ENCODE measurements at places on chromosomes 7 and 10. TPM values are rescaled to one million over a fixed set of nuclear protein-coding genes. Genes with fewer than 3 reads are reported as not detected.

- H3K4me1 ChIP-seq: no peaks in the 10 kb centered on the region
- no peaks in the 10 kb centered on the region for H3K36me3 ChIP-seq
- no peak for DNase-seq
- no peak overlapping the region for H3K4me3 ChIP-seq
- no peak overlapping the region for H3K27ac ChIP-seq
Measured at GRCh38 chr7:86437951-86438450, 205.7 kb upstream of the GRM3 start.

- no peaks in the 10 kb centered on the region for H3K4me1 ChIP-seq
- no peak overlapping the region for H3K4me3 ChIP-seq
- no peaks in the 10 kb centered on the region for H3K27me3 ChIP-seq
Measured at GRCh38 chr7:158264881-158265742, 322.5 kb downstream of the PTPRN2 start.

The MUC12 gene
- total RNA-seq: not detected

- no peak overlapping the region for H3K4me3 ChIP-seq
- H3K36me3 ChIP-seq: no peaks in the 10 kb centered on the region
- DNase-seq: peak; percentile 83
- no peaks in the 10 kb centered on the region for H3K27me3 ChIP-seq
Measured at GRCh38 chr10:96765406-96766240, 45.3 kb upstream of the PIK3AP1 start.

DNA sequence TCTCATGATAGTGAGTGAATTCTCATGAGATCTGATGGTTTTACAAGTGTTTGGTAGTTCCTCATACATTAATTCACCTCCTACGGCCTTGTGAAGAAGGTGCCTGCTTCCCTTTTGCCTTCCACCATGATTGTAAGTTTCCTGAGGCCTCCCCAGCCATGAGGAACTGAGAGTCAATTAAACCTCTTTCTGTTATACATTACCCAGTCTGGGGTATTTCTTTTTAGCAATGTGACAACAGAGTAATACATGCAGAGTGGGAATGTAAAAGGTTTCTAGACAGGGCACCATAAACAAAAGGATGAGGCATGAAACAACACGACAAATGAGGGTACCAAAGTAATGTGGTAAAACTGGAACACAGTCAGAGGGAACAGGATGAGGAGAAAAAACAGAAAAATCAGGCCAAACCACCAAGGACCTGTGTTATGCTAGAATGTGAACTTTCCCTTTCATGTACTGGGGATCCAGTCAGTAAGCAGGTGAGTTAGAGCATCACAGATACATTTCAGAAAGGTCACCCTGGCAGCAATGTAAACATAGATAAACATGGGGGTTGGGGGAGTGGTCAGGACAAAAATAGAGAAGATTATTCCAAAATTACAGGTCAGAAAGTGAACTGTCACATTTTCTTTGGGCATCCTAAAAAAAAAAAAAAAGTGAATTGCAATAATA lies 31.9 kb downstream of the ANKRD26 start:
- H3K27ac ChIP-seq: no peak overlapping the region
- H3K36me3 ChIP-seq: peaks cover 3% of the 10 kb centered on the region
- H3K4me1 ChIP-seq: no peaks in the 10 kb centered on the region
- DNase-seq: no peak

The KLF14 gene
- 0.27 TPM for total RNA-seq

All from B cell (primary cell).